ENCODE measurements at places on chromosomes 7 and 10.

DNA sequence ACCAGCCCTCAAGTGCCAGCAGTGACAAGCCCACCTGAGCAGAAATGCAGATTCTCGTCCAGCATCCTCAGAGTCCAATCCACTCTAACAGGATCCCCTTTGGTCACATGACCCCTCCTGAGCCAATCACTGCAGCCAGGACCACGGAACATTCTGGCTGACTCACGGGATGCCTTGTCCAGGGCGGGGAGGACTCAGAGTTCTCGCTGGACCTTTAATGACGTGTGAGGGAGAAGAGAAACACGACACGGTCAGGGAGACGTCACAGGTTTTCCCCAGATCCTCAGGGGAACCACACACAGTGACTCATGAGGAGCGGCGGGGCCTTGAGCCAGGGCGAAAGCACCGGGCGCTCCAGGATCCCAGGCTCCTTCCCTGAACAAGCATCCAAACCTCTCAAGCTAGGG, 155.7 kb downstream of the PTPRN2 start:
- DNase-seq, result no peak

- no peak for DNase-seq
Measured at GRCh38 chr7:121608785-121609184, 212.7 kb upstream of the FAM3C start.

DNA sequence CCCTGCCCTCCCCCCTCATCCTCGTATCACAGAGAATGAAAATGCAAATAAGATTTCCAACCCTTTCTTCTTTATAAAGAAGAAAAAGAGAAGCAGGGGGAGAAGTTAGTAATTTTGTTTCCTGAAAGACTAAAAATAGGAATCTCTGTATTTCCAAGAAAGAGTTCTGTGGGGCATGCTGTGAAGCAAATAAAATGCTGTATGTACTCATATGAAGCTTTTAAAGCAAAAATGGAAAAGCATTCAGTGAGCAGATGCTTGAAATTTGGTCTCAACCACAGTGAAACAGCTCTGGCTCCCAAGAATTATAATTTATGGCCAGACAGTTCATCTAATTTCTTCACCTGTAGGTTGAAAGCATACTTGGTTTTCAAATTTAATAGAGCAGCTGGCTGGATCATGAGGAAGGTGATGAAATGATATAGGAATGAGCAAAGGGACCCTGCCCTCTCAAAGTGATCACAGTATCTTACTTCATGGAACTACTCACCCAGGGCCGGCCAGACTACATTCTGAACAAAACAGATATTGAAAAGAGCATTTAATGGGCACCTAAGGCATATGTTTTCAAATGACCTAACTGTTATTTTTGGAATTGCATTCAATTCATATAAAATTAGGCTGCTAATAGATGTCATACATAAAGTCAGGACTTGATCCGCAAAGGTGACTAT, 31.4 kb downstream of the SVIL start:
- DNase-seq, result no peak

GRCh38 chr10:110239892-110240291, 32.5 kb downstream of the MXI1 start:
- no peak for DNase-seq

DNA sequence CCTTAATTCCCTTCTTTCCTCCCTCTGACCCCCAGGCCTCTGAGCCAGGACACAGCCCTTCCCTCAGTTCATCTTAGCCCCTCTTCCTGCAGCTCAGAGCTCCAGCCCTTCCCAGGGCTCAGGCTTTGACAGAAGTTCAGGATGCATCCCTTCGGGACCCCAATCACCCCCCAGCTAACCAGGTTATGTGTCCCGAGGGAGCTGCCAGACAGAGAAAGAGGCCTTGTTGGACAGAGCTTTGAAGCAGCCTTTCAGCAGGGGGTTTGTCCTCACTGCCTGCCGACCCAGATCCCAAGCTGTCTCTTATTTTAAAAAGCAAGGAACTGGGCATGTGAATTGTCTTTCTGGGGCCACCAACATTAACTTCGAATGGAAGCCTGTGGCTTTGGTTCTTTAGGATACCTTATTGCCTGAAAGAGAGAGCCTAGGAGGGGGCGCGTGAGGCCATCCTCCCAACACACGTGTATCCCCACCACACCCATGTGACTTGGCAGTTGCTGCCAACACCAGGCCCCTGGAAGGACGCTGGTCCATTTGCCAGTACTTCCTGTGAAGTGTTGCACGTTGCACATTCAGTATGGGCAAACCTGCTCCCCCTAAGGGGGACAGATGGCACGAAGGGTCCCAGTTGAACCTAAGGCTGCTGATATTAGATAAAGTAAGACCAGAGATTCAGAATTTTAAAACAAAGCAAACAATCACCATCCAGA, 858 bp downstream of the CCDC136 start:
- no peak for DNase-seq

DNA sequence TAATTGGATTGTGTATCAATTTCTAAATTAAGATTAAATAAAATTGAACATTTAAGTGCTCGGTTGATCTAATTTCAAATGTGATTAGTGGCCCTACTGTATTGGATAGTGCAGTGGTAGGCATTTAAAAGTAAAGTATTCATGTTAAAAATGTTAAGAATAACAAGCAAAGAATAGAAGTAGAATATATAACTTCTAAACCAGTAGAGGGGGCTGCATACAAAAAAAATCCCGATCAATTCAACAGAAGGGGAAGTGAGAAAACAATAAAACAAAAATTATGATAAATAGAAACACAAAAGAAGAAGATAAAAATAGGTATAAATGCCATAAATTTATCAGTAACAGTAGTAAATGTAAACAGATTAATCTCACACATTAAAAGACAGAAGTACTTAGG, 24.9 kb upstream of the WDFY4 start:
- no peak for DNase-seq

DNA sequence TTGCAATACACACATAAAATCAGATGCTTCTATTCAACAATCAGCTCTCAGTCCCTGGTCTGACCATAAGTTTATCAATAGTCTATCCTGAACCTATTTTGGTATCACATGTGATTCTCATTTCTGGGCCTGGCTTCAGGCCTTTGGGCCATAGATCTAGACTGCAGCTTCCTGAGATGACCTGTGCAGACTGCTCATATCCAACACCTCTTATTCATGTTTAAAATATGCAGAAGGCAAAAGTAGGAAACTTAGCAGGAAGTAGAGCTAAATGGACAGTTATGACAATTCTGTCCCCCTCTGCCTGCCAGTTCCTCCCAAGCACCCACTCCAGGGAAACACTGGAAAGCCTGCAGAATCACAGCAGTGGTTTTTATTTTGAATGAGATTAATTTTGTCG, 53.3 kb downstream of the C7orf25 start:
- no peak for DNase-seq

DNA sequence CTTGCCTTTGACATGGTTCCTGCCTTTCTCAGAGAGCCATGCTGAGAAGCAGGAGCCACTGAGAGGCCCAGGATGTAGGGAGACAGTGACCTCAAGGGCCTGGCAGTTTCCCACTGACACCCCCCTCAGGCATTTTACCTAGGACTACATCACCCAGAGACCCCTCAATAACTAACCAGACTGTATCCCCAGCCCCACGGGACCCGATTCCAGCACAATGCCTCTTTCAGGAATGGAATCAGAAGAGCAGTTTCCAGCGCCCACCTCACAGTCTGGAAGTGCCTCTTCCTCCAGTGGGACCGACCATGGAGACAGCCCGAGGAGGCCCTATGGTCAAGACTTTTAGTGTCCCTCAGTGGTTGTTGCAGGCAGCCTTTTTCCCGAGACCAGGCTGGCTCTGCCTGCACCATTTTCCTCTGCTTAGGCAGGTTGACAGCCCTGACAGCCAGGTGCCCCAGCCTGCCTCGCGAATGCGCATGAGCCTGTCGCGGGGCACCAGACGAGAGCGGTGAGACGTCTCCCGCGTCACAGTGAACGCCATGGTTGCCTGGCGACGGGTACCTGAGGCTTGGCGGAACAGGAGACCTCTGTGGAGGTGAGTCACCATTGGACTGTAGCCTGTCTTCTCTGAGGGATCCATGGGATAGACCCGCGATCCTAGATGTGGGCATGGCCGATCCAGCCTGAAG, 28.4 kb upstream of the ZNF273 start:
- no peak for DNase-seq

GRCh38 chr10:59700709-59701108, 8.9 kb downstream of the SLC16A9 start:
- DNase-seq, result no peak

GRCh38 chr10:10130686-10131085, 887.0 kb upstream of the CELF2 start:
- DNase-seq, result no peak

- DNase-seq, result no peak
Measured at GRCh38 chr10:130742941-130743675, 568.4 kb downstream of the TCERG1L start.

GRCh38 chr10:51176976-51177695, 102.8 kb downstream of the PRKG1 start:
- no peak for DNase-seq

GRCh38 chr10:76089556-76090180, 658.2 kb downstream of the LRMDA start:
- DNase-seq, result no peak

GRCh38 chr7:22771872-22772228, 44.9 kb downstream of the IL6 start:
- DNase-seq, result no peak

GRCh38 chr10:124521429-124521871, 59.8 kb downstream of the LHPP start:
- no peak for DNase-seq

GRCh38 chr10:17023386-17024298, 106.0 kb downstream of the CUBN start:
- peak; percentile 93 for DNase-seq

- no peak for DNase-seq
Measured at GRCh38 chr7:29924006-29924405, 65.6 kb downstream of the SCRN1 start.

DNA sequence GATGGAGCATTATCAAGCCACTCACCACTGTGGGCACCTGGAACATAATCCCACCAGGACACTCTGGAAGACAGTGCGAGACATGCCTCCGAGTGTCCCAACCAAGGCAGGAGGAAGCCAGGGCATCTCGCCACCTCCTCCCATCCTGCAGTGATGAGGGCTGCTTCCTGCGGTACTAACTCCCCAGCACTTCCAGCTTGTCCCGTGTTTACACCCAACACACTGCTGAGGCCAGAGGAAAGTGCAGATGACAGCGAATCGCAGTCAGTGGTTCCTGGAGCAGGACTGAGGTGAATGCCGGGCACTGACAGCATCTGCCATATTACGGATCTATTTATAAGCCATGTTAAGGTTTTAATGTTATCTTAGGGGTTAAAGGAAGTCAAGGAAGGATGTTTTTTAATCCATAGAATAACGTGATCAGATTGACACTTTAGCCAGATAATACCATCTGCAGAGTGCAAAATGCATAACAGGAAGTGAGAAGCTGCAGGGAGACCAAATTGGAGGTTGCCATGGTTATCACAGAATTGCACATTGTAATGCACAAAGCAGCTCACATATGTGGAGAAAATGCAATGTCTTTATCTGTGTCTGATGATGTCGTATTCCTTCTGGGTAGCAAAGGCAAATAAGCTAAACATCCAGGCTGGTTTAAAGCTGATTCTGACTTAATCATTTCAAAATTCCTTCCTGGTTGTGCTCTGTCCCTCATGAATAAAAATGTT, 314.1 kb upstream of the C7orf33 start:
- DNase-seq, result no peak

GRCh38 chr10:102133373-102134195, 744 bp downstream of the PPRC1 start:
- DNase-seq, result peak; percentile 41

GRCh38 chr10:48517911-48518811, 86.7 kb downstream of the ARHGAP22 start:
- DNase-seq, result no peak

DNA sequence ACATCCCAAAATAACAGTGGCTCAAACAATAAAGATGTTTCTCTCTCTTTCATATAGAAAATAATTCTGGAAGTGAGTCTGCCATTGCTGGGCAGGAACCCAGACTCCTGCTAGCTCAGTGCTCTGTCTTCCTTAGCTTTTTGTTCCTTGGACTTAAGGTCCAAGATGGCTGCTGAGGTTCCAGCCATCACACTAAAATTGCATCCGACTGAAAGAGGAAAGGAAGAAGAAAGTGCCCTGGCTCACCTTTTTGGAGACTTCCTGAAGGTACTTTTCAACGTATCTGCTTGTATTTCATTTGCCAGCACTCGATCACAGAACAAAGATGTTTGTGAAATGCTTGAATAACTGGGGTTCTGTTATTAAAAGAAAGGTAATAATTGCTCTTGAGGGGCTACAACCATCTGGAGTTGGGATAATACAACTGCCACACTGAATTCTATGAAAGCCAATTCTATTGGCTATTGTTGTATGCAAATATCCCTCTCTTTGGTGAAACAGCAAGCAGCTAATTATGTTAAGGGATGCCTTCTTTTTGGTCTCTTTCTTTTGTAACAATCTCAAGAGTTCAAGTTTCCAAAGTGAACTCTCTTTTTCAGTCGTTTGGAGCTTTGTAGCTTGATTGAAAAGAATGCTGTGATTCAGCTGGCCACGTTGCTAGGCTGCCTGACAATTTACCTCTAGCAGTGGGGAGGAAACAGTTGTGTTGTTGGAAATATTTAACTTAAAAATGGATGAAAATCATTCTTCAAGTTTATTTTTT, 83.9 kb downstream of the BAMBI start:
- no peak for DNase-seq

GRCh38 chr10:55233090-55233489, 432.1 kb upstream of the PCDH15 start:
- DNase-seq, result peak; percentile 30

- DNase-seq, result peak; percentile 71
Measured at GRCh38 chr10:89029785-89030437, 39.3 kb downstream of the FAS start.

DNA sequence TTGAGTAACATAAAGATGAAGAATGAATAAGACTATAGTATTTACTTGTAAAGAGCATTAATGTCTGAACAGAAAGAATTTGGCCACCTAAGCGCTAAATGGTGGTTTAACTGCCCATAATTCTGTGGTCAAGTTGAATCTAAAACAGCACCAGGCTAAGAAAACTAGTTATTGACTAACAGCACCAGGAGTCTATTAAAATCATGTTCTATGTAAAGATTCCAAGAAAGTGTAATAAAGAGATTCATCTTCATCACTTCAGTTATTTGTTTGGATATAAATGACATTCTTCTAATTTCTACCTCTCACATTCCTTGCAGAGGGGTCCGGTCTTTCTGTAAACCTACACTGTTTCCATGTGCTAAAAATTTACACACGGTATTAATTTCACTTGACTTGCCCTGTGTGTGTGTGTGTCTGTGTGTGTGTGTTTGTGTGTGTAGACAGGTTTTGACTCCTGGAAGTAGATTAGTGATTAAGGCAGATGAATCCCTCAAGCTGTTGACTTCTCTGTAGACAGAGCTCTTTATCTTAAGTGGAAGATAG, 84.4 kb downstream of the KLF6 start:
- DNase-seq, result no peak

- DNase-seq, result no peak
Measured at GRCh38 chr10:71344993-71345480, 26.0 kb downstream of the SLC29A3 start.
